ENCODE measurements at places on chromosomes 1 and 21.

DNA sequence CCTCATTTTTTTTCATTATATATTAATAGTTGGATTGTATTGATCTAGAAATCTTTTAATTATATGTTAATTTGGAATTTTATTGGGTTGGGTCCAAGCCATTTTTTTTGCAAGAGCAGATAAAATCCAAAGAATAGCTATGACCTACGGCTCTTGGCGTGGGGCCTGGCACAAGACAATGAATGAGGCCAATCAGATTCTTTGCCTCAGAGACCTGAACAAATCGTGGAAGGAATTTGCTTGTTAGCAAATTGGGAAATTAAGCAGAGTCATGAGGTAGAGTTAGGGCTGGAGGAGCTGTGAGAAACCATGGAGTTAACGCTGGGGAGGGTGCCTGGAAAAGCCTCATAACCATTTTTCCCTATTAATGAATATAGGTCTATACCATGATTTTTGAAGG, 40.1 kb downstream of the CAMSAP2 start:
- no peak for DNase-seq

DNA sequence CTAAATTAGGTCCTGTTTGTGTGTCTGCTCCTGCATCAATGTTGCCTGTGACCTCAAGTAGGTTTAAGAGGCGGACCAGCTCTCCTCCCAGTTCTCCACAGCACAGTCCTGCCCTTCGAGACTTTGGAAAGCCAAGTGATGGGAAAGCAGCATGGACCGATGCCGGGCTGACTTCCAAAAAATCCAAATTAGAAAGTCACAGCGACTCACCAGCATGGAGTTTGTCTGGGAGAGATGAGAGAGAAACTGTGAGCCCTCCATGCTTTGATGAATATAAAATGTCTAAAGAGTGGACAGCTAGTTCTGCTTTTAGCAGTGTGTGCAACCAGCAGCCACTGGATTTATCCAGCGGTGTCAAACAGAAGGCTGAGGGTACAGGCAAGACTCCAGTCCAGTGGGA, 79.9 kb downstream of the PRDM2 start:
- DNase-seq = no peak

- no peak for DNase-seq
Observed at GRCh38 chr1:245583575-245584330, 429.0 kb downstream of the KIF26B start.

DNA sequence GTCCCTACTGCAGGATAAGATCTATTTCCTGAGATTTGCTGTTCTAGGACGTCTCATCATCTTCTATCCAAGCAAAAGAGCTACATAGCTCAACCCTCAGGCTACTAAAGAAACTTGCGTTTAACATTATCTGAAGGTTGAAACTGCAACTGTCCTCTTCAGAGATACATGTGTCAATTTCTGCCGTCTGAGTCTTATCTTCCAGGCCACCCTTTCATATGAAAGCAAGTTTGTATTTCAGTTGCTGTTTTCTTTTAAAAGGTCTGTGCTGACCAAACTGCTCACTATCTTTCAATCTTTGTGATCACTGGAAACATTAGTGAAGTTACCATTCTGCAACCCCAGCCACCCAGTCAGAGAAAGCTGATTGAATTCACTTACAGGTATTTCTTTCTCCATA, 108.6 kb upstream of the RAB3GAP2 start:
- DNase-seq = no peak

DNA sequence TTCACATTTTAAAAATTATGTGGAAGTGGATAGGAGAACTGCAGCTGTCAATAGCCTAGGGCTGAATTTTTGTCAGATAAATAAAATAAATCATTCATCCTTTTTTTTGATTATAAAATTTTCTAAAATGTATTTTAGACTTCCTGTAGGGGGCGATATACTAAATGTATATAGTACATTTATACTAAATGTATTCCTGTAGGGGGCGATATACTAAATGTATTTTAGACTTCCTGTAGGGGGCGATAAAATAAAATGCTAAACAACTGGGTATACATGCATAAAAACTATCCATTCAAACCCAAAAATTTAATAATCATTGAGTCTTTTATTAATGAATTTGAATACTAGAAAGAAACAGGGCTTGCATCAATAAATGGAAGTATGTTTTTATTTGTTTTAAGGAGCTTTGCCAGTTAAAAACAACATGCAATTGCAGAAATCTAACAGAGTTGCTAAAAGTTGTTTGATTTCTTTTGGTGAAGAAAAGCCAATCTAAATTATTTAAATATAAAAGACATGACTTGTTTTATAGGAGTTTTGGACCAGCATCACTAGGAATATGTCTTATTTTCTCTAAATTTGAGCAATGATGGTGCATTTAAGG, 31.4 kb downstream of the CLCA1 start:
- peak; percentile 50 for DNase-seq

DNA sequence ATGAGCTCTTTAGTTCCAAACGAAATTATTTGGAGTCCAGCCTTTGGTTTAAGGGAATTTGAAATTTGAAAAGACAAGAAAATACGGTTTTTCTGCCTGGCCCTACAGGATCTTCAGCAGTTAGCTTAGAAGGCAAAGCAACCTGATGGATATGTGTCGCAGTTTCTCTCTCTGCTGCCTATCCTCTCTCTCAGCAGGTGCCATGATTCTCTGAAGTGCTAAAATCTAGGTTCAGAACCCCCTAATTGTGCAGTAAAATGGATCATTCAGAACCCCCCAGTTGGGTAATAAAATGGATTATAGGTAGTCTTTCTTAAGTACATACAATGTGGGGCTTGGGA, 446 bp upstream of the DEPDC1 start:
- no peak for DNase-seq

- no peak for DNase-seq
Observed at GRCh38 chr1:191615101-191615821, 543.0 kb upstream of the RGS18 start.

DNA sequence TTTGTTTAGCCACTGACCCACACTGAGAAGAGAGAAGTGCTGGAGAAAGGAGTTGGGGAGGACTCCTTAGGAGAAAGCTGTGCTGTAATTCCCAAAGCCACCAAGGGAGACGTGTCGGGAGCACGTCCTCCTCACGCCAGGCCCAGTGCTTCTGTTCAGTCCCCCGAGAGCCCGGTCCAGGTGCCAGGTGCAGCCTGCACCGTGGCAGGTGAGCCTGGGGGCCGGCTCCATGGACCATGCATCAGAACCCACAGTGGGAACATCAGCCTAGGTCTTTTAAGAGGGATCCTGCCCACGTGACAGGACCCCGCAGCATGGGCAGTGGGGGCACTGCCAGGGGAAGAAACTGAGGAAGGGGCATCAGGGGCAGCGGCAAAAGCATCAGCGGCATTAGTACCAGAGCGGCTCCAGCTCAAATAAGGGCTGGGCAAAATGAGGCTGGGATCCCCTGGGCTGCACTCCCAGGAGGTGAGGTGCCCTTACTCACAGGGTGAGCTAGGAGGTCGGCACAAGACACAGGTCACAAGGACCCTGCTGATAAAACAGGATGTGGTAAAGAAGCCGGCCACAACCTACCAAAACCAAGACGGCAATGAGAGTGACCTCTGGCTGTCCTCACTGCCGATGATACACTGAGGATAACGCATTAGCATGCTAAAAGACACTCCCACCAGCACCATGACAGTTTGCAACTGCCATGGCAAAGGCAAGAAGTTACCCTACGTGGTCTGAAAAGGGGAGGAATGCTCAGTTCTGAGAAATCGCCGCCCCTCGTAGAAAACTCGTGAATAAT, 24.6 kb upstream of the PRDM15 start:
- no peak for DNase-seq

DNA sequence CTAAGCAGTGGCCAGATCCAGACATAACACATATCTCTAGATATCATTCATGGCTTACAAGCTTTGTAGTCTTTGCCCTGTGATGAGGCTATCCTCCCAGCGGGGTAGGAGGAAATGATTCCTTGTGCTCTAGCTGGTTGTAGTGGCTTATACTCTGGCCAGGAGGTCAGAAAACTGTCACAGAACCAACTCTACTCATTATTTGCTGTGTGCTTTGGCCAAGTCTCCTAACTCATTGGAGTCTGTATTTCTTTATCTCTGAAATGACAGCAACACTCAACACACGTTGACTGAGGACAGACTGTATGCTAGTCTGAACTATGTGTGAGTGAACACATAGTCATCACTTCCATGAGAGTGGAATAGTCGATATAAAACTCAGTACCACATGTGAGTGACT, 116.7 kb upstream of the F3 start:
- DNase-seq = no peak

GRCh38 chr21:34022627-34023335, 50.6 kb upstream of the MRPS6 start:
- DNase-seq = peak; percentile 76

DNA sequence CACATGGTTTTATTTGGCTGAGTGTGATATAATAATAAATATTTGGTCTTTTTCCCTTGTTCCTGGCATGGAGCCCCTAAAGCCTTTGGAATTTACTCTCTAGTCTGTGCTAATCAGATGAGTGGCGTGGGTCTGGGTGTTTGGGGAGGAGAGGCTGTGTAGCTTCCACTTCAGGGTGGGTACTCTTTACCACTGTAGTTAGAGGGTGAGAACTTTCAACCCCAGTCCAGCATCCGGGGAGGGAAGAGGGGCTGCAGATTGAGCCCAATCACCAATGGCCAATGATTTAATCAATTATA, 20.0 kb downstream of the USP25 start:
- no peak for DNase-seq

DNA sequence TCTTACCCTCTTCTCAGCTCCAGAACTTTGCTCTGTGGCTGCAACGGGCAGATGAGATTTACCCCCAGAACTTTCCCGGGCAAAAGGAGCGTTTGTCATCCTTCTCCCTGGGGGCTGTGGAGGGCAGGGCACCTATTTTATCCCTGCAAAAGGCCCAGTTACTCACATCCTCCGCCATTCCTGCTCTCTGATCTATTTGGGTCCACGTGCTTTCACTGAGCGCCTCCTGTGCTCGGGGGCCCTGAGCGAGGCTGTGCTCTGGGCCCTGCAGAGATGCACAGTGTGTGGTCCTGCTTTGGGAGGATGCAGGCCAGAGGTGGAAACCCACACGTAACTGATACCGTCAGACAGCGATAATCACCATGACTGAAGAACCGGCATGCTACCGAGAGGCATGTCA, 2.4 kb upstream of the CSMD2 start:
- no peak for DNase-seq

- no peak for DNase-seq
Observed at GRCh38 chr1:148353461-148354283, 129.4 kb downstream of the PPIAL4G start.

DNA sequence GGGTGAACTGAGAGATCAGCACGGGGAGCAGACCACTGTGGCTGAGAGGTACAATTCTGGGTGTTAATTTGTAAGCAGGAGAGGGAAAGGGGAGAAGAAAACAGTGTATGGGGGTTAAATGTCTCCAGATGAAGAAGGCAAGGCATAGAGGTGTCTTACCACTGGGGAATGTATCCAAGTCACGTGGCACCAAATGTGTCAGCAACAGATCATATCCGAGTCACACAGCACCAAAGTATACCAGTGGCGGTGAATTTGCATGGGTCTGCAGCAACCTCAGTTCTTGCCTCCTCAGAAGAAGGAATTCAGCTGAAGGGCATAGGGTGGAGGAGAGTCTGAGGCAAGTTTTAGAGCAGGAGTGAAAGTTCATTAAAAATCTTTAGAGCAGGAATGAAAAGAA, 21.2 kb upstream of the SYCP1 start:
- DNase-seq = no peak

- no peak for DNase-seq
Observed at GRCh38 chr1:217076902-217077301, 353.7 kb upstream of the ESRRG start.

GRCh38 chr1:56032096-56032676, 547.2 kb downstream of the PLPP3 start:
- DNase-seq = no peak

- DNase-seq = no peak
Observed at GRCh38 chr21:26425576-26425975, 147.5 kb downstream of the CYYR1 start.

DNA sequence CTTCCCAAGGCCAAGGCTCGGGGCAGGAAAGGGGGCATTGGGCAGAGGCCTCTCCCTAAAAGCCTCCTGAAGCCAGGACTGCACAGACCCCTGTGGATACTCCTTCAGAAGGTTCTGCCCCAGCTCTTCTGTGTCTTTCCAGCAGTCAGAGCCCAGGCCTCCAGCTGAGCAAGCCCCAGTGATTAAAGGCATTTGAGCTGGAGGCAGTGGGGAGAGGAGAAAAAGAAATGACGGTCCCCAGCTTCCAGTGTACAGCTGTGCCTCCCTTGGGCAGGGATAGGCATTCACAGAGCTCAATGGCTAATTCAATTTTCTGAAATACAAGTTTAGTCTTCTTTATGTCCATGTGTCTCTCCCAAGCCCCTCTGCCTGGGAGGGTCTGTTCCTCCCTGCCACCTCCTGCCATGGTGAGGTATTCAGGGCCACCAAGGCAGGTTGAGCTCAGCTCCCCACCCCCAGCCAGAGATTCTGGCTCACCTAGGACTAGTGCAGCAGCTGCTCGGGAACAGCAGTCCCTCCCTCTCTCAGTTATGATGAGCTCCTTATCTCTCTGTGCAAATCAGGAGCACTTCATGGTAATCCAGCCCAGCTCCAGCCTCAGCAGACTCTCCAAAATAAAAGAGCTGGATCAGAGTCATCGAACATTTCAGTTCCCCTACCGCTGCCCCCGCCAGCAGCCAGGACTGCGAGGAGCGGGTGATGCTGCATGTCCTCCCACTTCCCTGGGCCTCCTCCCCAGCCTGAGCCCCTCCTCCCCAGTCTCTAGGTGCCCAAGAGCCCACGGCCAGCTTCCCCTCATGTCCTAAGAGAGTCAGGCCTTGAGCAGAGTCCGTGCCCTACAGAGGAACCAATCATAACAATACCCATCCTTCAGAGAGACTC, 208.4 kb upstream of the ZC3H12A start:
- no peak for DNase-seq

GRCh38 chr1:230381049-230381467, 45.1 kb downstream of the PGBD5 start:
- DNase-seq = no peak

GRCh38 chr1:205066141-205066818, 18.0 kb downstream of the TMEM81 start:
- DNase-seq = peak; percentile 12

- DNase-seq = no peak
Observed at GRCh38 chr21:38404177-38404576, 94.1 kb downstream of the ERG start.

All from KBM-7 (cell line).